ENCODE measurements at places on chromosomes 5 and 9. TPM values are rescaled to one million over a fixed set of nuclear protein-coding genes. Genes with fewer than 3 reads are reported as not detected.

The ASPN gene
- total RNA-seq = 6.9 TPM

The NUTM2G gene
- not detected for total RNA-seq

The GGTA1 gene
- total RNA-seq = 7.8 TPM

The POLR3G gene
- 0.70 TPM for total RNA-seq

The OSTF1 gene
- total RNA-seq = 19.1 TPM

DNA sequence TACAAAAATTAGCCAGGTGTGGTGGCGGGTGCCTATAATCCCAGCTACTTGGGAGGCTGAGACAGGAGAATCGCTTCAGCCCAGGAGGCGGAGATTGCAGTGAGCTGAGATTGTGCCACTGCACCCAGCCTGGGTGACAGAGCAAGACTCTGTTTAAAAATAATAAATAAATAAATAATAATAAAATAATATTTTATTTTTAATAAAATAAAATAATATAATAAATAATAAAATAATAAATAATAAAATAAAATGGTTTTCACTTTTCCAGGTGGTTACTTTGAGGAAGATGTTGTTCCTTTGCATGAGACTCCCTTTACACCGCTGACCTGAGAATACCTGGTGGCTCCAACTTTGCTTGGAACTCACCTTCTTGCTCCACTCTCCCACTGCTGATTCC, 82.8 kb downstream of the RCL1 start:
- no peaks in the 10 kb centered on the region for H3K27me3 ChIP-seq
- no peaks in the 10 kb centered on the region for H3K36me3 ChIP-seq
- no peak for DNase-seq

DNA sequence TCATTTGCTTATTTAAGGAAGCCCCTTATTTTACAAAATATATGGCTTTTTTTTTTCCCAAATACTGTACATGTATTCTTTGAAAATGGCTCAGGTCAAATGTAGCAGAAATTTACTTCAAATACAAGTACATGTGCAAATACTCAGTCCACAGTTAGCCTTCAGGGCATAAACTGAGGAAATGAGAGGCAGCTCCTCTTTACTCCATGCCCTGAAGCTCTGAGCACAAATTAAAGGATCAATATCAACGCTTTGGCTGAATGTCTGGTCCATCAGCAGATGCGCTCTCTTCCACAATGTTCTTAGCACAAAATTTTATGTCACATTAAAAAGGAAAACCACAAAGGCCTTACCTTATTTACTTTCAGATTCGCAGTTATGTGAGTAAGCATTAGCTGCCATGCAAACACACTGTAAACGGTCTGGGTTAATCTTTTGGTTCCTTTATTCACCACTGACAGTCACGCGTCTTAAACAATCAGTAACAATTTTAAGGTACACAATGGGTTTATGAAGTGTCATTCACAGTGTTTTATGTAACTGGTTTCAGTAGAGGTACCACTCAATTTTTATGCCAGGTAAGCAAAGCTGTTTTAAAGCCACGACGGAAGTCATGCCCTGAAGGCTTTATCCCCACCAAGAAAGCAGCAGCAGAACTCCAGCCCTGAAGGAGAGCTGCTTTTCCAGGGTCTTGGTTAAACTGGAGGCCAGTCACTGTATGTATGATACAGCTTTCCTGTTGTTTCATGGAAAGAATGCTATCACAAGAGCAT, 103.4 kb downstream of the OTULIN start:
- no peak overlapping the region for H3K4me3 ChIP-seq
- H3K27me3 ChIP-seq = no peaks in the 10 kb centered on the region
- H3K36me3 ChIP-seq = peaks cover 10% of the 10 kb centered on the region
- no peak overlapping the region for H3K27ac ChIP-seq
- DNase-seq = no peak

- peaks cover 46% of the 10 kb centered on the region for H3K4me1 ChIP-seq
- no peak for DNase-seq
- no peaks in the 10 kb centered on the region for H3K27me3 ChIP-seq
- H3K36me3 ChIP-seq = no peaks in the 10 kb centered on the region
- no peak overlapping the region for H3K27ac ChIP-seq
These were observed 3.0 kb downstream of the NREP start for GRCh38 chr5:111753884-111754589.

- H3K27ac ChIP-seq = no peak overlapping the region
- no peaks in the 10 kb centered on the region for H3K27me3 ChIP-seq
- DNase-seq = no peak
- peaks cover 30% of the 10 kb centered on the region for H3K36me3 ChIP-seq
These were observed 26.1 kb downstream of the TUT7 start for GRCh38 chr9:86328156-86328555.

DNA sequence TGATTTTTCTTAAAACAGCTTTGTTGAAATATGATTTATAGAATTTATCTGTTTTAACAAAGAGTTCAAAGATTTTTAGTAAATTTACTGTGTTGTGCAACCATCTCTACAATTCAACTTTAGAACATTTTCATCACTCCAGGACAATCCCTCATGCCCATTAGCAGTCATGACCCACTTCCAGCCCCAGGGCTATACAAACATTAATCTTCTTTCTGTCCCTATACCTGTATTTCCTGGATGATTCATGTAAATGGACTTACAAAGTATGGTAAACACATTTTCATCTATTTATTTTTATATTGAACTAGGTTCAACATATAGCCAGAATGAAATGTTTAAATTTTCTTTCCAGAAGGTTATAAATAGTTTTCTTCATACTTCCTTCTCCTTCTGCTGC, 127.8 kb upstream of the CCDC180 start:
- no peaks in the 10 kb centered on the region for H3K4me1 ChIP-seq
- no peak overlapping the region for H3K4me3 ChIP-seq
- H3K27me3 ChIP-seq = no peaks in the 10 kb centered on the region
- no peak overlapping the region for H3K27ac ChIP-seq

GRCh38 chr5:176650354-176650884, 3.1 kb downstream of the TSPAN17 start:
- H3K27ac ChIP-seq = no peak overlapping the region
- DNase-seq = no peak
- peaks cover 22% of the 10 kb centered on the region for H3K36me3 ChIP-seq
- no peaks in the 10 kb centered on the region for H3K27me3 ChIP-seq
- no peaks in the 10 kb centered on the region for H3K4me1 ChIP-seq

All from heart left ventricle (tissue), 16 donors.